ENCODE measurements at places on chromosomes 7 and 10. TPM values are rescaled to one million over a fixed set of nuclear protein-coding genes. Genes with fewer than 3 reads are reported as not detected.

DNA sequence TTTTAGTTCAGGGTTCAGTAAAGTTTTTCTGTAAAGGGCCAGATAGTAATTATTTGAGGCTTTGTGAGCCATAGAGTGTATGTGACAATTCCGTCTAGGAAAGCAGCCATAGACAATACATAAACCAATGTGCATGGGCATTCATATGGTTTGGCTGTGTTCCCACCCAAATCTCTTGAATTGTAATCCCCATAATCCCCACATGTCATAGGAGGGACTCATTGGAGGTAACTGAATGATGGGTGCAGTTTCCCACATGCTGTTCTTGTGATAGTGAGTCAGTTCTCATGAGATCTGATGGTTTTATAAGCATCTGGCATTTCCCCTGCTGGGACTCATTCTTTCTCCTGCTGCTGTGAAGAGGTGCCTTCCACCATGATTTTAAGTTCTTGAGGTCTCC lies 29.9 kb downstream of the SEC61G start:
- H3K27ac ChIP-seq, result no peak overlapping the region
- H3K36me3 ChIP-seq, result no peaks in the 10 kb centered on the region
- H3K27me3 ChIP-seq, result no peaks in the 10 kb centered on the region
- no peaks in the 10 kb centered on the region for H3K4me1 ChIP-seq
- H3K4me3 ChIP-seq, result no peak overlapping the region
- no peak for DNase-seq

Gene HEPACAM2
- total RNA-seq, result 0.22 TPM

- H3K4me1 ChIP-seq, result peaks cover 17% of the 10 kb centered on the region
- DNase-seq, result no peak
- H3K27ac ChIP-seq, result peak overlapping the region; percentile 94
- H3K36me3 ChIP-seq, result no peaks in the 10 kb centered on the region
- no peaks in the 10 kb centered on the region for H3K27me3 ChIP-seq
- peak overlapping the region; percentile 77 for H3K4me3 ChIP-seq
These were observed 760 bp upstream of the KCTD7 start for GRCh38 chr7:66627881-66628360.

- no peak overlapping the region for H3K4me3 ChIP-seq
- no peaks in the 10 kb centered on the region for H3K36me3 ChIP-seq
- no peak overlapping the region for H3K27ac ChIP-seq
- DNase-seq, result no peak
- H3K4me1 ChIP-seq, result no peaks in the 10 kb centered on the region
- H3K27me3 ChIP-seq, result no peaks in the 10 kb centered on the region
These were observed 54.1 kb downstream of the BBS9 start for GRCh38 chr7:33183504-33183903.

GRCh38 chr10:114173603-114173920 lies 441 bp downstream of the CCDC186 start:
- no peaks in the 10 kb centered on the region for H3K27me3 ChIP-seq
- peak overlapping the region; percentile 98 for H3K27ac ChIP-seq
- no peaks in the 10 kb centered on the region for H3K4me1 ChIP-seq
- no peak for DNase-seq
- H3K36me3 ChIP-seq, result no peaks in the 10 kb centered on the region

- H3K4me3 ChIP-seq, result no peak overlapping the region
- no peaks in the 10 kb centered on the region for H3K36me3 ChIP-seq
- H3K27ac ChIP-seq, result no peak overlapping the region
- H3K27me3 ChIP-seq, result no peaks in the 10 kb centered on the region
These were observed 90.1 kb upstream of the ADCY1 start for GRCh38 chr7:45484094-45484493.

Gene ASB4
- total RNA-seq, result 1.5 TPM

- peaks cover 32% of the 10 kb centered on the region for H3K4me1 ChIP-seq
- no peaks in the 10 kb centered on the region for H3K36me3 ChIP-seq
- no peak overlapping the region for H3K27ac ChIP-seq
- no peak overlapping the region for H3K4me3 ChIP-seq
These were observed 5.7 kb downstream of the RARRES2 start for GRCh38 chr7:150335774-150336112.

DNA sequence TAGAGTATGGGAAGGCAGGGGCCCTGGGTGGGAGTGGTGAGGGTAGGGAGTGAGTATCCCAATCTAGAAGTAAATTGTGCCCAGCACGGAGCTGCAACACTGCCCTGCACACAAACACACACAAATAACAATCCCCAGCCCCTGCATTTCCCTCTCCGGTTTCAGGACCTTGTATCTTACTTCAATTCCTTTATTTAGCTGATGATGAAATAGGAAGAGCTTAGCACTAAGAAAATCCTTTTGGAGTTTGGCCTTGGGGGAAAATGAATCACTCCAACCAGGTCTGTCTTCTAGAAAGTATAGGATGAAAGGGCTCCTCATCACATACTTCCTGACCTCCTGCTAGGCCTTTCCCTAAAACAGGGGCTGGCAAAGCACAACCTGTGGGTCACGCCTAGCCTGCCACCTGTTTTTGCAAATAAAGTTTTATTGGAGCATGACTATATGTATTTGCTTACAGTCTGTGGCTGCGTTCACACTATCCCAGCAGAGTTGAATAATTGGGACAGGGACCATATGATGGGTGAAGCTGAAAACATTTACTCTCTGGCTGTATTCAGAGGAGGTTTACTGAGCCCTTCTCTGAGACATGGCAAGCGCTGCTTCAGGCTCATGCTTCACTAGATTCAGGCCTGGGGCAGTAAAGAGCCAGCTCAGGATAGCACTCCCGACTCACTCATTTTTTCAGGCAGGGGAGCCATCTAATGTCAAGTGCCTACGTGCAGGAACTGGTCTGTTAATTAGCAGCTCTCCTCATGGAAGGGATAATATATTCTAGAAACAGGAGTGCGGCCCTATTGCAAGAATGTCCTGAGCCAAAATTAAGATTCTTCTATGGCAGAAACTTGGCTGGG lies 111.0 kb downstream of the EGFR start:
- H3K4me3 ChIP-seq, result no peak overlapping the region
- H3K36me3 ChIP-seq, result no peaks in the 10 kb centered on the region
- H3K27ac ChIP-seq, result peak overlapping the region; percentile 88
- no peak for DNase-seq
- no peaks in the 10 kb centered on the region for H3K4me1 ChIP-seq
